ENCODE measurements at places on chromosomes 6 and 20.

- DNase-seq = no peak
These were observed 308.5 kb upstream of the POU3F2 start for GRCh38 chr6:98525860-98526259.

DNA sequence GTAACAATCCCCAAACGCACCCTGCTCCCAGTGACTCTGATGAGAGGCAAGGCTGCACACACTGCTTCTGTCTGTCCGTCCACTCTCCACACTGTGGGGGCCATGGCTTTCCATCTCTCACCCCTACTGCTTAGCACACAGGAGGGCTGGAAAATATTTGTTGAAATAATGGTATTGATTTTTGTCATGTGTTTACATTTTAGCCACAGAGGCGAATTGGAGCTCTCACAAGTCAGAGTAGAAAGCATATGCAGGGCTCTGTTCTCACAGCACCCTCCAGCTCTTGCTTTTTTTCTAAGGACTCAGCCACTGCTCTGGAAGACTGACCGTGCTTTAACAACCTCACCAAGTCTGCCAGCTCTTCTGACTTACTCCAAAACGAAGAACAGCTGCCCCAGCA lies 273.8 kb downstream of the GMDS start:
- DNase-seq = no peak

- no peak for DNase-seq
These were observed 568.6 kb downstream of the MMUT start for GRCh38 chr6:48894469-48894868.

- DNase-seq = no peak
These were observed 204.2 kb downstream of the BCAS1 start for GRCh38 chr20:53865901-53866793.

DNA sequence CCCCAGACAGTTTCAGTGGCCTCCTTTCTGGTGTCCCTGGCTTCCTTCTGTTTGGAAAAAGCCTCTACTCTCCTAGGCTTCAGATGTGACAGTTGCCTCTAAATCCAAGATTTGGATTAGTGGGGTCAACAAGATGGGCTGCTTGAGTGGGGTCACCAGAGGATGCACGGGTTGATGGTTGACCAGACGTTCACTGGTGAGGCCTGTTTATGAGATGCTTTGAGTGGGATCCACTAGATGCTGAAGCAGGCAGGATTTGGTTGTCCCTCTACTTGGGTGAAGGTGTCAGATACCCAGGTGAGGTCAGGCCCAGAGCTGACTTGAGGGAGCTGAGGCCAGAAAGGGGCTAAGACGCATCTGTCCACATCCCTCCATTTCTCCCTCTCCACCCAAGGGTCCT lies 8.1 kb upstream of the DLGAP4 start:
- no peak for DNase-seq

DNA sequence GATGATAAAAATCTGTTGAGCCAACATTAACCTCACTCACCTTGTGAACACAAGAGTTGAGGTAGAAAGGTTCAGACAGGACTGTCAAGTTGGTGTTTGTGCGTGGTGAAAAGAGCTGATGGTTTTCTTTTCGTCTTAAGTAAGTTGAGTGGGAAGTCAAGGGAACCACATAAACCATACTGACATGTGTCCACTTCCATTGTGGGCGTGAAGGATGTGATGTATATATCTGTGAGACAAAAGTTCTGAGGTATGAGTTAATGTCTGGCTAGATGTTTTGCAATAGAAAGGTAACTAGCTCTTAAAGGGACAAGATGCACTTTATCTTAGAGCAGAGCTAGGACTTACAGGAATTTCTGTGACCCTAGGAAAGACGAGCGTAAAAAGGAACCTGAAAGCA lies 1272.1 kb upstream of the ADGRB3 start:
- DNase-seq = no peak

DNA sequence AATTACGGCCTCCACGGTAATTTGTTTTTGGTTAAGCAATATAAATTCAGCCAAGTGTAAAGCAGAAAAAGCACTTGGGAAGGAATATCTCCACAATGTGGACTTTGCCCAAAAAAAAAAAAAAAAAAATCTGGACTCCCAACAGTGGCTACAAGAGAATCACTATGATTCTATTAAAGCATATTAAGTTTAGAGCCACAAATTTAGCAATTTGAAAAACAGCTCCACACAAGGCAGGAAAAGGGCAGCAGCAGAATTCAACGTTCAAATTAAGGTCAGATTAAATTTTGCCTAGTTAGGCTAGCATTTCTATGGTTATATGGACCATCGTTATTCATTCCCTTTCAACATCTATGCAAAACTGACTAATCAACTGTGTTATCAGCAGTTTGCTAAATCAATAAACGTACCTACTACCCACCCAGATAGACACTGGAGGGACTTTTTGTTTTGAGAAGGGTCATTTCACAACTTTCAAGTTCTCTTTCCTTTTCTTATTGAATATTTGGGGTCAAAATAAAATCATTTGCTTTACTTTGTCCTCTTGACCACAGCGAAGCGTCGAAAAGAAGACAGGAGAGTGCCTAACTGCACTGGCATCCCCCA lies 1.0 kb downstream of the MCM9 start:
- DNase-seq = no peak

GRCh38 chr6:12482386-12483375 lies 192.5 kb downstream of the EDN1 start:
- DNase-seq = no peak

DNA sequence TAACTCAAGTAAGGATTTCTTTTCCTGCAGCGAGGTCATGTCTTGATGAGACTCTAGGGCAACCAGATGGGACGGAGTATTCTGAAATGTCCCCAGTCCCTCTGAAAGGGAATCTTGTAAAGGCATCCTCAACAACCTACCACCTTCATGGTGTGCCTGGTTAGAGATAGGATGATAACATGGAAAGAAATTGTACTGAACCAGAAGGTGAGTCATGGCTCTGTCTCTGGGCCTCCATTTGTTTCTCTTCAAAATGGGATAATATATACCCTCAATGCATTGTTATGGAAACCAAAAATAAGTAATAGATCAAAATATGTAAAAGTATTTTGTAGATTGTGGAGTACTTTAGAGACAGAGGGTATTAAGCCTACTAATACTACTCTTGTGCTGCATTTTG lies 219.1 kb downstream of the ARID1B start:
- no peak for DNase-seq

DNA sequence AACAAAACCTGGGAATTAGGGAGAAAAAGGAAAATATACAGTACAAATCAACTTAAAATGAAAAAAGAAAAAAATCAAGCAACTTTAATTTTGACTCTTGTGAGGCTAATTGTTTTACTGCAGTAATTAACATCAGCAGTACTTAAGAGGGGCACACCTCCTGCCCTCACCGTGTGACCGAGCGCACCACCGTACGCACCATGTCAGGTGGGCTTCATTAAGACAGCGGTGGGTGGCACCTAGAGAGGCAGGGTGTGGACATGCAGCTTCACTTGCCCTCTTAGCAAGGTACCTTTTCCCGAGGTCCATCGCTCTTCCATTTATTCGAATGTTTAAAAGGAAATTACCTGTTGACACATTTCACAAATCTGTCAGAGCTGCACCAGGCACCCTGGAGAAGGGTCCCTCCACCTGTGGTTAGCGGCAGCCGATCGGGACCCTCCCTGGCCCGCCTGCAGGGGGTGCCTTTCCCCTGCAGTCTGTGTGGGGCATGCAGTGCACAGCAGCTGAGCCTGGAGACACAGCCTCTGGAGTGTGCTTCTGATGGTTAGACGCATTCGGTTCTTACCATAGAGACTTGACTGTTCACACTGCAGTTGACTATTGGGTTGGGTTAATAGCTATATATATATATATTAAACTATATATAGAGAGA lies 184.1 kb downstream of the TMEM242 start:
- no peak for DNase-seq

GRCh38 chr6:31265926-31266325 lies 6.0 kb downstream of the HLA-C start:
- no peak for DNase-seq

DNA sequence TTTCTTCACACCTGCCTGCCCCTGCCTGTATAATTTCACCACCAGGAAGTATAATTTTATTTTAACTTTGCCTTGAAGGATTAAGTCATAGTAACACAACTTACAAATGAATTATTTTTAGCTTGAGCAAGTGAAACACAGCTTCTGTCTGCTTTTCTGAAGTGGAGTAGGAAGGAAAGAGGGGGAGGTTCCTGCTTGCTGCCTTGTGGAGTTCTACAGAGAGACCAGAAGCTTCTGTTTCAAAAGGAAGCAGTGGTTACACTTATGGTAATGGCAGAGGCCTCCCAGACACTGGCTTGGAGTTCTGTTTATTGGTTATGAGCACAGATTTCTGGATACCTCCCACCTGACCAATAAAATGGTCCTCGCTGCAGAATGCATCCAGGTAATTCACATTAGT lies 159.6 kb downstream of the TMEM200A start:
- no peak for DNase-seq

GRCh38 chr6:169592558-169592957 lies 109.3 kb downstream of the WDR27 start:
- DNase-seq = no peak

DNA sequence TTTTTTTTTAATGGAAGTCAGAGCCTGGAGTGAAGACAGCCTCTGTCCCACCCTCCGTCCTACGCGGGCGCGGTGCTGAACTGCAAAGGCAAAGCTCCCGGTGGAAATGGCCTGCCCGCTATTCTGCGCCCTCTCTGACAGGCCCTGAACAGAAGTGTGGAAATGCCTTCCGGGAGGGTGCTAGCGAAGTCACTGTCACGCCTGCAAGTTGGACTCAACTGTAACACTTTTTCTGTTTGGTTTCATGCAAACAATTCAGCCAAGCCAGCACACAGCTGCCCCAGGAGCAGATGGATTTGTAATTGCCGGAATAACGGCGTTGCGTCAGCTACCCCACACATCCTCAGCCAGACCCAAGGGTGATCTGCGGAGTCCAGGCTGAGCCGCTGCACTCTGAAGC lies 107.6 kb downstream of the PSMB1 start:
- DNase-seq = peak; percentile 4

GRCh38 chr20:62362991-62363919 lies 3.9 kb downstream of the LAMA5 start:
- no peak for DNase-seq

DNA sequence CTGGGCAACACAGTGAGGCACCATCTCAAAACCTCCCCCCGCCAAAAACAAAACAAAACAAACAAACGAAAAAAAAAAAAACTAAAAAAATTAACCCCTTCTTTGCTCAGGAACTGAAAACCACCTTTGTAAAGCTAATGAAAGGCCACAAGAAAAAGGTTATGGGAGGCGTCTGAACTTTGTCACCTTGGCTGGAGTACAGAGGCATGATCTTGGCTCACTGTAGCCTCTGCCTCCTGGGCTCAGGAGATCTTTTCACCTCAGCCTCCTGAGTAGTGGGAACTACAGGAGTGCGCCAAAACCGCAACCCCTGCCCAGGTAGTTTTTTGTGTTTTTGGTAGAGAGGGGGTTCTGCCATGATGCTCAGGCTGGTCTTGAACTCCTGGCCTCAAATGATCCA lies 337.9 kb downstream of the TBC1D32 start:
- no peak for DNase-seq

DNA sequence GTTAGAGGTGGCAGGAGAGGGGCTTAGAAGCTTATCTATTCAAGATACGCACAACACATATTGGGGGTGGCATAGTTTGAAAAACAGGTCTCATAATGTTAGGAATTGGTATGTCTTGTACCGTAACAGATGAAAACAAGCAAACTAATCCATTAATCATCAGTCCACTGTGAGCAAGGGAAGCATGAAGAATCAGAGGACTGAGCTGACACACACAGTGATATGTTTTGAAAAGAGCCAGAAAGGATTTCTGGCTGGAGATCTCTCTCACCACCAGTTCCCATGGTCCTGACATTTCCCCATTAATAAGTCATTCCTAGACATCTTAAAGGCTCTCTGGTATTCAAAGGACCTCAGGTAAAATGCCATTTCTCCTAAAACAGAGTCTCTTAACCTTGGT lies 158.8 kb upstream of the PHACTR1 start:
- DNase-seq = no peak

DNA sequence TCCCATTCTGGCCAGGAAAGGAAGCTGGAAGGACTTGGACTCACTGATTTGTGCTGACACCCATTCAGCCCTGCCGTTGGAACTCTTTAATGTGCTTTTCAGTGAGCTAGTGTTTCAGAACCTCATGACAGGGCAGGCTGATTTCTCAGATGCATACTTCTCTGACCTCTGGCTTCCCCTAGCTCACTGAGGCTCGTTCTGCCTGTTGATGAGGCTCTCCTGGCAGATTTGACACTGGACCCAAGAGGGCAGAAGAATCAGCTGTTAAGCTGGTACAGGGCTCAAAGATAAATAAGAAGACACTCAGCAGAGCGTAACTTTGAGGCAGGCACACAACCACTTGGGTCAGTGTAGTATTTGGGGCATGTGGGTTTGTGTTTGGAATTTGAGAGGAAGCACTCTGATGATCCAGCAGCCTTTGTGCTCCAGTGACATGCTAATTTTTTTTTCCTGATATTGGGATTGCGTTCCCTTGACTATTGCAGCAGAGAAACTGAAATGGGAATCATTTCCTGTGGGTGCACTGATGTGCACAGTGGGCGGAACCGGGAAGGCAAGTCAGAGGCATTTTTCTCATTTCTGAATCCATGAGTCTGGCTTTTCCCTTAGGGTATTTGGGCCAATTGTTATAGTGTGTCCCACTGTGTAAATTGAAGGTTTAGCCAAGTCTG lies 80.2 kb downstream of the CARMIL1 start:
- no peak for DNase-seq

DNA sequence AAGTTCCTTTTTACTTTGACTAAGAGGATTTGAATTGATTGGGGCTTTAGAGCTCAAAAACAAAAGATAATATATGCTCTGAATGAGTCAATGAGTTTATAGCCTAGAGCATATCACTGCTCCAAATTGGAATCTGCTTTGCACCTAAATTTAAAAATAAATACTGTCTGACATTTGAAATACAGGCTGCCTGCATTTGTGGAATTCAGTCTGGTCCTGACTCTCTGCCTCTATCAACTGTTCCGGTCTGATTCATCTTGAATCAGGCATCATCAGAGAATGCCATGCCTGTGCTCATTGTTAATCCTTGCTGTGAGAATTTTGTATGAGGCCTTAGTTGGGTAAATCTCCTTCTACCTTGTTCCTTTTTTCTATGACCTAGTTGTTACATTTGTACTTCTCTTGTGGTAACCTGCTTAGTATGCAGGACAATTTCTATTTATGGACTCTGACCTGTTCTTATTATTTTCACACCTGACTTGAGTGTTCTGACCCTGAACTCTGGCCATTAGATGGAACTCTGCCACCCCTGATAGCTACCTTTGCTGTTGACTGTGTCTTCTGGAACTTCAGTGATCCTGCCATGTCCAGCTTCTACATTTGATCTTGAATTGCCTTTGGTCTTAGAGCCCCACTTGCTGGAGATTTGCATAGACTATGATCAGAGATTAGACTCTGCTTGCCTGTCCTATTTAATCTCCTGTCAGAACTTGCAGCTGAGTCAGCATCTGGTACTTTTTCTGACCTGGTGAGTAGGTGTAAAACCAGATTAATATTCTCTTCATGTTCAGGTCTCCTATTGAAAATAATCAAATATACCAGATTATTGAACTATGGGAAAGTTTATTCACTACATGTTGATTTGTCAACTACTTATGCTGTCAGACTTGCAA lies 442.7 kb upstream of the HS3ST5 start:
- no peak for DNase-seq
